ENCODE measurements at places on chromosomes 1 and 21.
A peak's percentile ranks its signal among the peaks of the same experiment; 100 is the strongest.

- DNase-seq: no peak
These were observed 8.8 kb upstream of the TENT5B start for GRCh38 chr1:27021354-27022031.

GRCh38 chr1:213443415-213443814 is 392.4 kb downstream of the RPS6KC1 start:
- DNase-seq: no peak

DNA sequence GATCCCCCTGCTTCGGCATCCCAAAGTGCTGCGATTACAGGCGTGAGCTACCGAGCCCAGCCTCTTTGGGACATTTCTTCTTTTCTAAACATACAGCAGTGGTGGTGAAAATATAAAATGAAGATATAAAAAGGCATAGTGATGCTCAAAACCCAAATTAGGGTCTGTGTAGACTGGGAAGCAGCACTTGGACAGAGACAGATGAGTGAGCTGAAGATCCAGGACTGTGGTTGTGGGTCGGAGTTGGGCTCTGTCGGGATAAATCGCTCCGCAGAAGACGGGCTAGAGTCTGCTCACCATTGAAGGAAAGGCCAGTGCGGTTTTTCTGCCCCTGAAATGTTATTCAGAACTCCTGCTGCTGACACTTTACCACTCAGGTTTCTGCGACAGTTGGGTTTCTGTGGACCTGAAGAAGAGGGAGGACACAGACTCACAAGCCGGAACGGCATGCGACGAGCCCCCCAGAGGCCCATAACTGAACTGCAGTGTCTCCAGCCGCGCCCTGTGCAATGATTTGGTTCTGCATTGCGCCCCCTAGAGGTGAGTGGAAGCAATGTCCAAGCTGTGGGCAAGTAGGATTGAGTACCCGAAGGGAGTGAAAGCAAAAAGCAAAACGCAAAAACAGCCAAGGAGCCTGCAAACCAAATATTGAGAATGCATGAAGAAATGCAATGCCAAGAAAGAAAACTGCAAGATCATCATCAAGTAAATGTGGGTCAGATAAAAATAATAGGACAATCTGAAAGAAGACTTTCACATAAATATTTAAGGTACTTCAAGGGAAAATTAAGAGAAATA is 66.6 kb downstream of the GABPA start:
- peak; percentile 92 for DNase-seq

DNA sequence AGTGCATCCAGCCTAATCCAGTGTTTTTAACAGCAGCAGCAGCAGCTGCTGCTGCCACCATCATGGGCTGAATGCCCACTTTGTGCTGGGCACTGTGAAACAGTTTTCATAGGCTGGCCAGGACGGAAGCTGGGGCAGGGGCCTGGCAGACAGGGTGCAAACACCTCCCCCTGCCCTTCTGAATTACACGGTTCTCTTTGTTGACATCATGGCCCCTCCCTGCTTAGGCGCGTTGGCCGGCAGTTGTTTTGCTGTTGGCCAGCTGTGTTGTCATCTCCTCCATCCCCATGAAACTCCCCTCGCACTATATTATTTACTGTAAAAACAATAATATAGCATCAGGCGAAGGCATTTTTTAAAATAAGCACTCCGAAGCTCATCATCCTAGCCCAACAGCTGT is 33.1 kb downstream of the PTPRU start:
- DNase-seq: no peak

DNA sequence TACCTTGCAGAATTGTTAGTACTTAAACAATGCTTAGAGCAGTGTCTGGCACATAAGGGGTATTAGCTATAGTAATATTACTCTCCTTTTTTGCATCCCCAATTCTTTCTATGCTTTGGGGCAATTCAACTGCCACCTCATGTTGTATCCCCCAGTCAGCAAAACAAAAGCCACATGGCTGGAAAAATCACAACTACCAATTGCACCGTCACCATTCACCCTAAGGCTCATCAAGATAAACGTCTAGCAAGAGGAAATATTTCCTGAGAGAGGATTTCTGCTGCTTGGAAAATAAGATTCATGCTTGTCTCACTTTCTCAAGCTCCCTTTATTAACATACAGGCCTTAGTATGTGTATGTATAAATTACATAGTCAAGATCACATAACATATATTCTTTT is 12.1 kb upstream of the TLR5 start:
- DNase-seq: no peak

DNA sequence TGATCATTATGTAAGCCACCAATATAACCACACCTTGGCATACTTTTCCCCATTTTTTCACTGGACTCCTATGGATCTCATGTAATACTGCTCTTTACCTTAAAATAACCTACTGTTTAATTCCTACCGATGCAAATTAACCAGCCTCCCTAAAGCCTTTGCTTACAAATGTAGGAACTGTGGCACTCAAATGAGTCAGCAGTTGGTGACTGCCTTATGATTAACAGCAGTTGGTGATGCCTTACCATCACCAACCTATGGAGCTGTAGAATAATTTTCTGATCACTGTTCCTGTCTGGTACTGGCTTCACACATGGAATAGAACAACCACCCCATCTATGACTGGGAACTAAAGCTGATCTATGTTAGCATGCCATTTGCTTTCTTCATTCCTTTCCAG is 7.8 kb upstream of the NUDT17 start:
- no peak for DNase-seq

DNA sequence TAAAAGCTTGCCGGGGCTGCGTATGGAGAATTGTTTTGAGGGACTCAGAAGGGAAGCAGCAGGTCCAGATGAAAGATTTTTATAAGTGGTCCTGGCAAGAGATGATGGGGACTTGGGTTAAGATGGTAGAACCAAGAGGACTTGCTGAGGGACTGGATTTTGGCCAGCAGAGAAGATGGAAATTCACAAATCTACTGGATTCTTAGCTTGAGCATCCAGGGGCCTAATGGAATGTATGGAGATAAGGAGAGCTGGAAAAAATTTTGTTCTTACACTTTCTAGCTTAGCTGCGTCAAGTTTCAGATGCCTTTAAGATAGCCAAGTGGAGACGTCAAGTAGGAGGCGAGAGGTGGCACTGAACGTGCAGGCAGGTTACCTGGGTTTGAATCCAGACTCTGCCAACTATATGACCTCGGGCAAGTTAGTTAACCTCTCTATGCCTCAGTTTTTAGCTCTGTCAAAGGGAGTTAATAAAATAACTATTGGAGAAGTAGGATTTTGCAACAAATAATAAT is 3.4 kb upstream of the RBP7 start:
- DNase-seq: no peak

- DNase-seq: no peak
These were observed 623 bp downstream of the PTPRF start for GRCh38 chr1:43531107-43531905.

GRCh38 chr1:161166669-161167548 is 683 bp downstream of the PPOX start:
- no peak for DNase-seq

DNA sequence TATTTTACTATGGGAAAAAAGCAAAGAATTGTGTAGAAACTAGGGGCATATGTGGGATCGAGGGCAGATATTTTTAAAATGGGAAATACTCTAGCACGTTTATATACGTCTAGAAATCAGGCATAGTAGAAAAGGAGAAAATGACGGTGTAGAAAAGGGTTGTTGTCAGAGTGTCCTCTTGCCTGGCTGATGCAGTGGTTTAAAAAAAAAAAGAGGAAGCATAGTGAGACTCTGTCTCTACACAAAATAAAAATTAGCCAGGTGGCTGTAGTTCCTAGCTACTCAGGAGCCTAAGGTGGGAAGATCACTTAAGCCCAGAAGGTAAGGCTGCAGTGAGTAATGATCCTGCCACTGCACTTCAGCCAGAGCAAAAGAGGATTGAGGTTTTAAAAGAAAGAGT is 64.7 kb upstream of the LRRC7 start:
- no peak for DNase-seq

- no peak for DNase-seq
These were observed 7.2 kb downstream of the ARF1 start for GRCh38 chr1:228089519-228090380.

GRCh38 chr1:87612956-87613355 is 284.3 kb downstream of the LMO4 start:
- no peak for DNase-seq

GRCh38 chr1:161915051-161915503 is 108.6 kb downstream of the OLFML2B start:
- peak; percentile 61 for DNase-seq

DNA sequence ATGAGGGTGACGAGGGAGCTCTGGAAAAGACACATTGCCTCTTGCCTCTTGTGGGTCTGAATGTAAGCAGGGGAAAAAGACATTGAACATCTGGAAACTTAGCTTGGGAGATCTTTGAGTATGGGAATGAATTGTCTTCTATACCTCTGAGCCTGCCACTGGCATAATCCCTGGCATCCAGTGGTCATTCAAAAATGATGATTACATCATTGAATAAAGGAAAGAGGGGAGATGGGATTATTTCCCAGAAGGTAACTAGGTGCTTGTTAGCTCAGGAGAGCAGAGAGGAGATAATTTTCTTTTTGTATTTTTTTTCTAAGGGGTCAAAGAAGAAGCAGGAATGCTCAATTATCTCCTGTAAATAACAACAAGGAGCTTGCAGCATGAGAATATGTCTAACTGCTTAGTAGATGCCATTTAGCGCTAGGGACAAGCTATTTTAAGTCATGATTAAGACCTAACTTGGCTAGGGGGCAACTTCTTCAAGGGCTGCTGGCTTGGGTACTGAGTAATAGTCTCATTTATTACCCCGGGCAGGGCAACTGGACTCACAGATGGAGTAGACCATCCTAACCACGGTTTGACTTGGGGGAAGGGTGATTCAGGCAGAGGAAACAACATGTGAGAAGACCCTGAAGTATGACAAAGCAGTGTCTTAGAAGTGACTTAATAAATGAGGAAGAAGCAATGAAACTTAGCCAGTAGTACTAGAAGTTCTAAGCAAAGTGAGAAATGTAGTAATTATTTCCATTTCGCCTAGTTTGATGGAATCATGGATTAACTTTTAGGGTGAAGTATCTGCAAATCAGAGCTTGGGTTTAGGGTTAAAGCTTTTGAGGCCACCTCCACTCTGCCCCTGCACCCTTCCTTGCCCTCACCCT is 11.0 kb upstream of the XCL2 start:
- DNase-seq: no peak

- peak; percentile 59 for DNase-seq
These were observed 26.1 kb downstream of the ETS2 start for GRCh38 chr21:38831526-38832467.

DNA sequence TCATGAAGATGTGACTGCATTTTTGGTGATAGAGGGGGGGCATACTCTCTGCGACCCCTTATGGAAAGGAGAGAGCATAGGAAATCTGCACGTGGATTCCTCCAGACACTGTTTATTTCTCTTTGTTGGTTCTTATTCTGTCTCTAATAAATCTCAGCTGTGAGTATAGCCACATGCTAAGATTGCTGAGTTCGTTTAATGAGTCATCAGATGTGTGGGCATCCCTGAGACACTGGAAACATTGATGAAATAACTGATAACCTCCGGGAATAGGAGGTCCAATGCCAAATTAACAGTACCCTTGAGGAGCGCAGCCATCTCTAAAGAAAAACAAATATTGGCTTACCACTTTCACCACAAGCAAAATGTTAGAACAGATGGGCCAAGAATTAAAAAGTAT is 880.2 kb upstream of the NEGR1 start:
- no peak for DNase-seq

DNA sequence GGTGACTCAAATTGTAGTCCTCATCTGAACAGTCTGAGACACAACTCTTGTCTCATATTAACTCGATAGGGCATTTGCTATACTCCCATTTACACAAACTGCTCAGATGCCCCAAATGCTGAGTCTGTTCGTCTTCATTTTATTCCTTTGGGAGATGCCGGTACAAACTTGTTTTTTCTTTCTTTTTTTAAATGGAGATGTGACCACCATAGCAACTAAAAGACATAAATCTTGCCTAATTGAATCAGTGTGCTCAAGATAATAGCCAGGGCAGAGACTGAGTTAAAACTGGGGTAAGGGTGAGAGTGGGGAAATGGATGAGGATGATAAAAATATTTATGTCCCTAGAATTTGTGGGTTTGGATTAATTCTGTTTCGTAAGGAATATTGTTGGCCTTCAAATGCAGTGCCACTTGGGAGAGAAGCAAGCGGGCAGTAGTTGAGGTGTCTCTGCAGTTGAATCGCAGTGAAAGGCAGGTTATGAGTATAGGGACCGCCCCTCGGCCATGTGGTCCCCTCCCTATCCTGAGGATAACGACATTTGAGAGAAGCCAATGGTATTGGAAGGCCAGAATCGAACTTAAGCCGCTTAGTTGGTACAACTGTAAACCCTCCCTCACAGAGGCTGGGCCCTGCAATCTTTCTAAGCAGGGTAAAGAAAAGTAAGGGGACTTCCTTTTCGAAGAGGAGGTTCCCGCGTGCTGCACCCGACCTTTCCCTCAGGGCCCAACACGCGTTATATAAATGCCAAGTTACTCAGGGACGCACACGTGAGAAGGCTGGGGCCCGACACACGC is 859 bp upstream of the LRRC8B start:
- peak; percentile 81 for DNase-seq

DNA sequence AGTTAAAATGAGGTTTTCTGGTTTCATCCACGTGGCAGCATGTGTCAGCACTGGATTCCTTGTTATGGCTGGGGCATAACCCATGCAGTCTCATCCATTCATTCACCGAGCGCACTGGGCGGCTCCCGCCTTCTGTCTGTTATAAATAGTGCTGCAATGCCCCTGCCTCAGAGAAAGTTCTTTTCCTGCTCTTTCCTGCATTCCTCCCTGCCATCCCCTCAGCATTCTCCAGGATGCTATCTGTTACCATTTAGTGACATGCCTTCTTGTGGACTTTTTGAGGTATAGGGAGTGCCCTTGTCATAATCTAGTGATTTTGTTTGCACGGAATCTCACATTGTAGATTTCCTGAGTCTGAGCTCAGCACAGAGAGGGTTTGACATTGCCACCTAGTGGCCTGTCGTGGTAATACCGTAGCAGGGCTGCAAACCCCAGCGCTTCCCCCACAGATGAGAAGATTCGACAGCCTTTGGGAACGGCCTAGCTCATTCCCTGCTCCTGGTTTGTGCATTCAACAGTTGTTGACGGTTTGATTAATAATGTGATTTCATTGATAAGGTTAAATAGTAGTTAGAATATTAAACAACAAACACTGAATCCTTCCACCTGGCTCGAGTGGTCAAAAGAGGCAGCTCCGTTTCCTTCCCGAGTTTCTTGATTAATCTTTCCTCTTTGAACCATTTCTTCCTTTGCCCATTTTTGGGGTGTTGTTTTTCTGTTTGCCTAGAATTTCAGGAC is 46.3 kb downstream of the UMODL1 start:
- DNase-seq: peak; percentile 70

GRCh38 chr1:193285641-193286040 is 99.2 kb upstream of the B3GALT2 start:
- DNase-seq: no peak

DNA sequence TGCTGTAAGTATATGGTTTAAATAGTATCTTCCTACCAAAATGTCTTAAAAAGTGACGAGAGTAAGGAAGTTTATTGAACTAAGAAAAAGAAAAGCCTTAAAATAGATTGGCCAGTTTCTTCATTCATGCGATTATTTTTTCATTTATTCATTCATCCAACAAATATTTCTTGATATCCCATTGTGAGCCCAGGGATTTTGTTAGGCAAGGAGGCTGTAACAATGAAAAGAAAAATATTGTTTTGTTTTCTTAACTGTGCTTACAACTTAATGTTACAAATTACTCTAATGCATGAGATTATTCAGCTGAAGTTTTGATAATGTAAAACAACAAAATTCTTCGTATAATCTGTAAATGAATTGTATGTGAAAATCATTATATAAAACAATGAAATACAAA is 882.0 kb downstream of the LTN1 start:
- no peak for DNase-seq
